ENCODE measurements at places on chromosomes 5 and 9.

- no peak for DNase-seq
Observed at GRCh38 chr5:139016186-139016585, 141.1 kb upstream of the LRRTM2 start.

DNA sequence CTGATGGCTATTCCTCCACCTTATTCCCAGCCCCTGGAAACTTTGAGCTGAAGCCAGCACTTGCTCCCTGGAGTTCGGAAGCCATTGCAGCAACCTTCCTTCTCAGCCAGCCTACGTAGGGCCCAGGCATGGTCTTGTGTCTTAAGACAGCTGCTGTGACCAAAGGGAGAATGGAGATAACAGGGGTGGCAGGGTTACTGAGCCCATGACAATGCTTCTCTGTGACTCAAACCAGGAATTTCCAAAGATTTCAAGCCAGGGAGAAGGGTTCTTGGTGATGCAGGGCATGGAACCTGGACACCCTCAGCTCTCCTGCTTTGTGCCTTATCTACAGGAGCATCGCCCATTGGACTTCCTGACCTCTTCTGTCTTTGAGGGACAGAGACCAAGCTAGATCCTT is 12.2 kb downstream of the SLC31A2 start:
- no peak for DNase-seq

DNA sequence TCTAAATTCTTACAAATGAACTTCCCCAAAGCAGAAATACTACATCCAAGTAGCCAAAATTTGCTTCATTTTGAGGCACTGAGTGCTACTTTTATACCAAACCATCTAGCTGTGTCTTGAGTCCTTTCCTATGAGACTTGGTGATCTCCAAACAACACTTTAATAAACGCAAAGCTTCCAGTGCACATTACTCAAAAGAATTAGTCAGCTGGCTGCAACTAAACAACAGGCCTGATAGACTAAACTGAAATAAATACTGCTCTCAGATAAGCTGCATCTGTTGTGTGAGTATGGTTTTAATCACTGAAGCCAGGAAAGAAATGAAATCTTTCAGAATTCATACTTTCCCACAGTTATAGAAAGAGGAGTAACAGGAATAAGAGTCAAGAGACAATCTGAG is 80.3 kb downstream of the VCAN start:
- DNase-seq = no peak

- DNase-seq = no peak
Observed at GRCh38 chr9:69325409-69326212, 596 bp downstream of the ENTREP1 start.

DNA sequence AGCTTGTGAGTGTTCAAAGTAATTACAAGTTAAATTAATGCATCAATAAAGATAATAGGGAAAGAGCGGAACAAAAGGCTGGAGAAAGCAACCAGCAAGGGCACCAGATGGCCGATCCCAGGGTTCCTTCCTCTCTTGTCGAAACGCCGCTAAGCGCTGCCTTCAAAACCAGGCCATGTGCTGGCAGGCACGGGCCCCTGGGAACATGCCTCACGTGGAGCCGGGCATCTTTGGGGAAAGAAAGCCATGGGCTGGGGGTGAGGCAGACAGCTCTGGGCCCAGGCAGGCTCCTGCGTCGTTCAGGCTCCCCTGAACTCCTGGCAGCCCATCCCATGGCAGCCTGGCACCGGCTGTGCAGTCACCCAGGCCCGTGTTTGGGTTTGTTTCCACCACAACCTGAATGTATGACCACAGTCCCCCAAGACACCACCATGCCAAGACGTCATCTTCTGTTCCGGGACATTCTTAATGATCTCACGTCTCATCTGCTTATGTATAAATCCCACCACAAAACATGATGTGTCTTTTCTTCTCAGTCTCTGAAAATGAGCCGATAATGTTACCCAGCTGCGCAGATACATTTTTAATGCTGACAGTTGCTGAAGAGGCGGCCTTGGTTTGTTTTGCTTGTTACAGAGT is 110.4 kb upstream of the SARDH start:
- DNase-seq = no peak

- no peak for DNase-seq
Observed at GRCh38 chr9:35229779-35230143, 68.0 kb downstream of the UNC13B start.

GRCh38 chr5:142725231-142726187 is 39.6 kb upstream of the FGF1 start:
- no peak for DNase-seq

GRCh38 chr5:135450952-135451351 is 1.2 kb downstream of the TIFAB start:
- no peak for DNase-seq

DNA sequence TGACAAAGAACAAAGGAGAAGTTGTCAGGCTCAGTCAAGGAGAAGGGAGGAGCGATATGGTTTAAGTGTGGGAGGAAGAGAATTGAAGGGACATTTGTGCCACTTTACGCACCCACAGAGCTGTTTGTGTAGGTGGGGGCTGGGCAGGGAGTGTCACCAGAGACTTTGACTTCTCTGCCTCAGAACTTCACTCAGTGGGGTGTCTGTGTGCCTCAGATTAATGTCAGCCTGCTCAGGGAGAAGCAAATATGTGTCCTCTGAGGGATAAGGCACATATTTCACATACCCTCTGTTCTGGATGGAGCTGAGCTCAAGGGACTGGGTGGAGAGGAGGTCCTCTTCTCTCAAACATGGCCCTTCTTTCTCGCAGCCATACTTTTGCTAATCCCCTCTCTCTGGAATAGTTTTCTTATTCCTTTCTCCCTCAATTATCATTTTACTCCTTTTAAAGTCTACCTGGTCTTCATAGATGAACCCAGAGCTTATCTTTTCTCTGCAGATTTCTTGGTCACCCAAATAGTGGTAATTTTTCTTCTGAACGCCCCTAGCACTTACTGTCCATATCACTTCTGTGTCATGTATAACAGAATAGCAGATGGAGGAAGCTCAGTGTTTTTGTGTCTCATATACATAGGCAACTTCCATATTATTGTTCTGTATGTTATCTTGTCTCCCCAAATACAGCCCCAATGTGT is 77.0 kb downstream of the IQGAP2 start:
- no peak for DNase-seq

- no peak for DNase-seq
Observed at GRCh38 chr5:56813302-56813701, 2.0 kb upstream of the MAP3K1 start.

DNA sequence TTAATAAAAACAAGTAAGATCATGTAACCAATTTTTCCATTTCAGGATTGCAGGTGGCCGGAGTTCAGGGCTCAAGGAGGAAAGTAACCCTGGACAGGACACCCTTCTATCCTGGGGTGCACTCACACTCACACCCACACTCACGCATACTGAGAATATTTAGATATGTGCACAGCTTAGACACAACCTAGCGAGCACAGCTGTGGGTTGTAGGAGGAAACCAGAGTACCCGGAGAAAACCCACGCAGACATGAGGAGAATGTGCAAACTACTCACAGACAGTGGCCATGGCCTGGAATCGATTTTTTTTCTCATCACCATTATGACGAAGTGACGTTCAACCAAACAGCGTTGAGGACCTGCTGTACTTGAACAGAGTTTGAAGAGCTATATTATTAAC is 4.5 kb upstream of the EFNA5 start:
- no peak for DNase-seq

DNA sequence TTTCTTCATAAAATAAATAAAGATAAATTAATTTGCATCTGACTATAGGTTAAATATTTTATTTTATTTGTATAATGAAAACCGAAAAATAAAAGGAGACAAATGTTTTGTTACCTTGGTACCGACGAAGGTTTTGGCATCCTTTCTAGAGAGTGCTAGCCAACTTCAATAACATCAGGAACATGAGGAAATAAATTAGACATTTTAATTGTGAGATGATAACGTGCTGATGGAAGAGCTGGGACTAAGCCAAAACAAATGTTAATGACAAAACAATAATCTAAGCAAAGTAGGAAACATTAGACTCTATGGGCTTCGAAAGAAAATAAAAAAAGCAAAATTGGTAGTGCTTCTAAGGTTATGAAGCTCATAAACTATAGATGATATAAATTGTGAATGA is 201.0 kb downstream of the IRX2 start:
- DNase-seq = no peak

DNA sequence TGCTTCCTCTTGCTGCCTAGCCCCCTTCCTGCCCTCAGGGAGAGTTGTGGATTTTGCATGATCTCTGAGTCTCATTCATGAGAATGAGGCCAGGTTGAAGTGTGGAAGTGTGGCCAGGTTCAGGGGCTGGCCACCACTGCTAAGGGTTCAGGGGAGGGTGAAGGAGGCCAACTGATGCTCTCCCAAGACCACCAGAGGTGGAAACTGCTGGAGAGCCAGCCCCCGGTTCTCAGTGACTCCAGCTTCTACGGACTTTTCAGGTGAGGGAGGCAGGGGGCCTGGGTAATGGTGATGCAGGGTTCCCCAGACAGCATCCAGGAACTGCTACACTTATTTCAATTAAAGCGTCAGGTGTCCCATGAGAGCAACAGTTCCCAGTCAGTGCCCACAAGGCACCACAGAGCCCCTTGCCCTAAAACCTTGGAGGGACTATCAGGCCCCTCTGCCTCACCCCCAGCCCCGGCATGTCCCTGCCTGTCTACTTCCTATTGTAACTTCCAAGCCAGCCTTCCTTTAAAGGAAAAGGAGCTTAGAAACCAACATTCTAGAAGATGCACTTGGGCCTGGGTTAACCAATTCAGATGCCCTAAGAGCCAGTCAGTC is 50.1 kb downstream of the AMBP start:
- no peak for DNase-seq

DNA sequence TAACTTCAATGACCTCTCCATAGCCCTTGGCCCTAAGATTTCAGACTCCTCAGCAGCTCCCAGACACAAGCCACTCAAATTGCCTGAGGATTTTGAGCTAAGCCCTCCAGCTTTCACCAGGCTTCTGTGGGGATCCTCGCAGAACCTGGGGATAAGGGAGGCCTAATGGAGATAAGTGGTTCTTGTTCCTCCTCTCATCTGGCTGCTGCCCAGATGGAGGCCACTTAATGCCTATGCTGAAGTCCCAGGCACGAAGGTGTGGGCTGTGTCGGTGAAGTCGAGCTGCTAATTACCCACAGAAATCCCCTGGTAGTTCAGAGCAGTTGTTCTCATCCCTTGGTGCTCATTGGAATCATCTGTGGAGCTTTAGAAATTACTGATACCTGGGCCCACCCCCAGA is 10.3 kb upstream of the FAT2 start:
- DNase-seq = no peak

DNA sequence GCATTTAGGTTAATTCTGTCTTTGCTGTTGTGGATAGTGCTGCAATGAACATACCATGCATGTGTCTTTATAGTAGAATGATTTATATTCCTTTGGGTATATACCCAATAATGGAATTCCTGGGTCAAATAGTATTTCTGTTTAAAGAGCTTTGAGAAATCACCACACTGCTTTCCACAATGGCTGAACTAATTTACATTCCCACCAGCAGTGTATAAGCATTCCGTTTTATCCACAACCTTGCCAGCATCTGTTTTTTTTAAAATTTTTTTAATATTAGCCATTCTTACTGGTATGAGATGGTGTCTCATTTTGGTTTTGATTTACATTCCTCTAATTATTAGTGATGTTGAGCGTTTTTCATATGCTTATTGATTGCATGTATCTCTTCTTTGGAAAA is 15.5 kb upstream of the TARS1 start:
- no peak for DNase-seq

GRCh38 chr5:6395102-6395445 is 16.7 kb upstream of the MED10 start:
- DNase-seq = no peak

DNA sequence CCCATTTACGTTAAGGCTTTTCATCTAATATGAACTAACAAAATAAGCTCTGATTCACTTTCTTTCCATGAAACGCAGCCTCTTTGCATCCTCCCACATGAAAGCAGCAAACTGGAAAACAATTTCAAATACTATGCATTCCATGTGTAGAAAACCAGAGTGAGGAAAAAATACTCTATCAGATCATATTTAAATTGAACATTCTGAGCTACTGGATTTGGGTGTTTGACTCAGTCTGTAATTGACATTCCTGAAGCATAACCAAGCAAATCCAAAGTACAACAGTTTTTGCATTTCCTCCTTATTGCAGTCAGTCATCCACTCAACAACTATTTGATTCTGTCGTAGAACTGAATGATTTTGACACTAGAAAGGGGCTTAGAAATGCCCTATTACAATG is 399.1 kb upstream of the NMUR2 start:
- DNase-seq = no peak

DNA sequence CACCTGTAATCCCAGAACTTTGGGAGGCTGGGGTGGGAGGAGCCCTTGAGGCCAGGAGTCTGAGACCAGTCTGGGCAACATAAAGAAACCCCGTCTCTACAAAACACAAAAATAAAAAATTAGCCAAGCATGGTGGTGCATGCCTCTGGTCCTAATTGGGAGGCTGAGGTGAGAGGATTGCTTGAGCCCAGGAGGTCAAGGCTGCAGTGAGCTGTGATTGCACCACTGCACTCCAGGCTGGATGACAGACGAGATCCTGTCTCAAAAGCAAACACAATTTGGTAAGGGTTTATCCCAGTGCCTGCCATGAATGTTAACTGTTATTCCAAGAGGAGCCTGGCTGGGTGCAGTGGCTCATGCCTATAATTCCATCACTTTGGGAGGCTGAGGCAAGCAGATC is 71.1 kb downstream of the LHX2 start:
- no peak for DNase-seq

DNA sequence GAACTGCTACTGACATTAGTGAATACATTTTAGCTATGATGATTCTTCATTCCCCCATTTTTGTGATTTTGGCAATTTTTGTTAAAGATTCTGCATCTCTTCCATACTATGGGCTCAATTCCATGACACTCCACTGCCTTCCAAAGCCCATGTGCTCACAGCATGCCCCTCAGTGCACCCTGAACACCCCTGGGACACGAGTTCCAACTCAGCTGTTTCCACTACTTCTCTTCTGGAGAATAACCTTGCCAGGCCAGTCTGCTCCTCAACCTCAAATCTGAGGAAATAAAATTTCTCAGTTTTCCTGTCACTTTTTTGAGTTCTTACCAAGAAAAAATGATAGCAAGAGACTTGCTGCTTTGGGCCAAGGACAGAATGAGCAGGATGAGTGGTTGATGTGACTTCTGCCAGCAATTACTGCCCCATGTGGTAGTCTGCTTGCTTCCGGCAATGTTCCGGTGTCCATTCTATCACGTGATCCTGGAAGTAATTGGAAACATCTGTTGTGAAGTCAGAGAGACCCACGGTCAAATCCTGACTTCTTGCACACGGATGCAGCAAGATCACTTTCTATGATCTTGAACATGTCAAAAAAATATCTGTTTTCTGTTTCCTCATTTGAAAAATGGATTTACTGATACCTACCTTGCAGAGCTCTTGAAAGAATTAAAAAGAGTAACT is 58.3 kb downstream of the EGFLAM start:
- DNase-seq = no peak

- no peak for DNase-seq
Observed at GRCh38 chr5:54722846-54723433, 205.4 kb downstream of the SNX18 start.

GRCh38 chr9:30172206-30172605 is 2212.2 kb upstream of the ACO1 start:
- no peak for DNase-seq

GRCh38 chr5:156798201-156798600 is 51.9 kb upstream of the PPP1R2B start:
- DNase-seq = no peak
